ENCODE measurements at places on chromosomes 6 and 20.

- no peak for DNase-seq
Observed at GRCh38 chr20:51428401-51429143, 113.9 kb downstream of the NFATC2 start.

GRCh38 chr20:19851861-19852260 is 93.8 kb downstream of the RIN2 start:
- DNase-seq: no peak

- no peak for DNase-seq
Observed at GRCh38 chr6:21166754-21167153, 426.8 kb upstream of the SOX4 start.

GRCh38 chr20:5364136-5364821 is 47.5 kb upstream of the PROKR2 start:
- no peak for DNase-seq

- no peak for DNase-seq
Observed at GRCh38 chr20:23915844-23916243, 36.3 kb upstream of the CST5 start.

GRCh38 chr20:208942-209566 is 18.0 kb upstream of the DEFB129 start:
- peak; percentile 6 for DNase-seq

GRCh38 chr6:134589512-134589911 is 271.6 kb upstream of the SGK1 start:
- no peak for DNase-seq

- no peak for DNase-seq
Observed at GRCh38 chr6:148513145-148514071, 170.8 kb downstream of the SASH1 start.

DNA sequence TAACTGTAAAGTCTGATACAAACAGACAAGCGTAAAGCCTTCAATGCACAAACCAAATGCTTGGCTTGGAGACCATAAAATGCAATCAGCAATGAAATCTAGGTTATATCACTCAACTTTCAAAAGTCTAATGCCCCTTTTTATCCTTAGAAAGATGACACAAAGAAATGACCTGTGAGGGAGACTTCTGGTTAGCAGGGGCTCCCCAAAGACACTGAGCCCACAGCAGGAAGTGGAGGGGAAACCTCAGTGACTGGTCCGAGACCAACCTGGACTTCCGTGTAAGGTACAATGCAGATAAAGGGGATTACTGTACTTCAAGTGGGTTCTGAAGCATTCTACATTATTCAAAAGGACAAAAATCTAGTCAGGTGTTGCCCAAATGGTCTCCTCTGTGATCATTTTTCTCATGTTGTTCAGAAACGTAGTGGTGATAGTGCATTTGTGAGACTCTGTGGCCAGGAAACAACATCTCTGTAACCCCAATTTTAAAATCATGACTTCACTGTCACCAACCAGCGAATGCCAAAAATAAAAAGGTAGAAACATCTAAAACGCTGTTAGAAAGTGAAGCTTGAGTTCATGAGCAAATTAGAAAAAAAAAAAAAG is 88.2 kb downstream of the HIVEP2 start:
- DNase-seq: peak; percentile 60

- DNase-seq: no peak
Observed at GRCh38 chr20:3307078-3307477, 68.1 kb upstream of the SLC4A11 start.

DNA sequence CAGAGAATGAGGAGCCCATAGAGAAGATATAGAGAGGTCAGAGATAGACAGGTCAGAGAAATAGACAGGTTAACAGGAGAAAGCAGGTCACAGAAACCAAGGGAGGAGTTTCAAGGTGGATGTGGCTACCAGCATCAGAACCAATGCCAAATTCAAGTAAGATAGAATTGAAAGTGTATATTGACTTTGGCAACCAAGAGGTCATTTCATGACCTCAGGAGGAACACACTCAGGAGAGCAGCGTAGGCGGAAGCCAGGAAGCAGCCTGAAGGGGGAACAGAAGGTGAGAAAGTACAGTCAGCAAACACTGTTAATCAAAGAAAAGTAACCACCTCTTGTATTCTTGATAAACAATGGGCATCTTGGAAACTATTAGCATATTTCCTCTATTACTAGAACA is 33.9 kb upstream of the ALDH8A1 start:
- no peak for DNase-seq

DNA sequence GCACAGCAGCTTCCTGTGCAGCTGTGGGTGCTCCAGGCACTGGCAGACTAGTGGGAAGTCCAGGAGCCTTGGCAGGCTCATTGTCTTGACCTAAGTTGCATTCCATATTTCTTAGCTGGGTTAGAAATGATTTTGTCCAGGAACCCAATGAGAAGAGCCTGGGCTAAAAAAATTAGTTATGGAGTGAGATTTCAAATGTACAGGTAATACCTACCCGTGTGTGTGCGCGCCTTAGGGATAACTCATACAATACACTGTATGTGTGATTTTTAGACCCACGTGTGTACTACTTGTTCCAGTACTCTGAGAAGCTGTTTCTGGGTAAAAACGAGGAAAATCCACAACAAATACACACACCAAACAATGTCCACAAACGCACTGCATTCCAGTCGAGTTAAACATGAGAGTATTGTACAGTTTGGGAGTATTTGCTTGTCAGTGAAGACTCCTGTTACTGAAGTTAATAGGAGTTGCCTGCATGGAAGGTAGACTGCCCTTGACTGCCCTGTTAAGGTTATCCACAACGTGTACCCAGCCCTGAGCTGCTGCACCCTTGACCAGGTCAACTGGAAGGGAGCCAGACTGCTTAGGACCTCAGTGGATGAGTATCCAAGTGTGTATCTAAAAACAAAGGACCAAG is 1.4 kb downstream of the PAQR8 start:
- DNase-seq: no peak

DNA sequence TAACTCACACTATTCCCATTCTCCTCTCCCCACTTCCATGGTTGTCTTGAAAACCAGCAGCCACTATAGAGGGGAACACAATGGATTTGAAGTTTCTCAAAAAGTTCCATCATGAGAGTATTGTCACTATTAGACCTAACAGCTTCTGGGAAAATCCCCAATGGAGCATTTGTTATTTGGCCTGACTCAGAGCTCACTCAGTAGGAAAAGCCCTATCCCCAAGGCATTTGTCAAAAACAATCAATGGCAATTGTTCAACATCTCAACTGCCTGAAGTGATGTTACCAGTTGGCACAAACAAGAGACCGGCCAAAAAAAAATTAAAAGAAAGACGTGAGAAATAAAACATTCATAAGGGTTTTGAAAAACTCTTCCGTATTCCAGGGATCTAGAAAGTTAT is 98.8 kb downstream of the MYLK4 start:
- no peak for DNase-seq

GRCh38 chr6:159931112-159931511 is 37.8 kb upstream of the IGF2R start:
- DNase-seq: peak; percentile 40

- no peak for DNase-seq
Observed at GRCh38 chr6:132643547-132643946, 15.4 kb downstream of the TAAR1 start.

- DNase-seq: no peak
Observed at GRCh38 chr6:36054415-36054814, 26.8 kb downstream of the MAPK14 start.

- no peak for DNase-seq
Observed at GRCh38 chr6:151005164-151005563, 139.7 kb downstream of the MTHFD1L start.

GRCh38 chr6:92263864-92264263 is 1155.5 kb downstream of the EPHA7 start:
- no peak for DNase-seq

DNA sequence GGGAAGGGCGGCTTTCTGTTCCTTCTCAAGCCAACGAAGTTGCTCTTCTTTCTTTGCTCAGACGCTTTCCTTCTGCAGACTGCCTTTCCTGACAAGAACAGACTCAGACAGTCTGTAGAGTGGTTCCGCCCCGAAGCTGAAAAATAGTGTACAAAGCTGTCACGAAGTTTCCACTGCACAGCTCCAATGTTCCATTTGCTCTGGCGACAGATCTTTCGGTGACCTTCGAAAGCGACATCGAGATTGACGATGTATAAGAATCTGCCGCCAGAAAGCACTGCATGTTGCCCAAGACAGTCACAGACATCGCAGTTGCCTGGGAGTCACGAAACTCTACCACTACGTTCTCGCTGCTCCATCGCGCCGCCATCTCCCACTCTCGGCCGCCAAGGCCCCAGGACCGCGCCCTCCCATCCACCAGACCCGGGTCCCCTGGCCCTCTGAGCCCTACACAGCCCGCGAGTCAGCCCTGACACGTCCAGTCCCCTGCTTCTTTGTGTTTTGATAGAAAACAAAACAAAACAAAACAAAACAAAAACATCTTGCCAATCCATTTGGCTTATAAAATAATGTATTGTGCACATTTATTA is 42.1 kb upstream of the ZNF184 start:
- DNase-seq: no peak

DNA sequence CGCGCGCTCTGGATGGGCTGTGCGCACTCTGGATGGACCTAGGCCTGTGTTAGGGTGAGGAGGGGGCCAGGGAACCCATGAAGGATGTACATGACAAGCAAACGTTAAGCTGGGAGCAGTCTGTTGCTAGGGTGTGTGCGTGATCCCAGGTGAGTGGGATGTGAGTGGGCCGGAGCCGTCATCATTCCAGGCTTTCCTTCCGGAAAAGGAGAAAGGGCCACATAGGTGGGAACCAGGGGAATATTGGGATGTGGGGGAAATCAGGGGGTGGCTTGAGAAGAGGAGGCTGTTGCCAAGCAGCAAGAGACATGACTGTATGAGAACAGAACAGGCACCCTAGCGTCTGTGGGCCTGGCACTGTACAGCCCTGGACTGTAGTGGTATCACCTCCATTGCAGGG is 49.7 kb upstream of the EPB41L1 start:
- DNase-seq: no peak

GRCh38 chr6:53035549-53036213 is 29.5 kb upstream of the FBXO9 start:
- DNase-seq: no peak

- DNase-seq: no peak
Observed at GRCh38 chr20:38393259-38393658, 41.9 kb downstream of the SNHG17 start.

DNA sequence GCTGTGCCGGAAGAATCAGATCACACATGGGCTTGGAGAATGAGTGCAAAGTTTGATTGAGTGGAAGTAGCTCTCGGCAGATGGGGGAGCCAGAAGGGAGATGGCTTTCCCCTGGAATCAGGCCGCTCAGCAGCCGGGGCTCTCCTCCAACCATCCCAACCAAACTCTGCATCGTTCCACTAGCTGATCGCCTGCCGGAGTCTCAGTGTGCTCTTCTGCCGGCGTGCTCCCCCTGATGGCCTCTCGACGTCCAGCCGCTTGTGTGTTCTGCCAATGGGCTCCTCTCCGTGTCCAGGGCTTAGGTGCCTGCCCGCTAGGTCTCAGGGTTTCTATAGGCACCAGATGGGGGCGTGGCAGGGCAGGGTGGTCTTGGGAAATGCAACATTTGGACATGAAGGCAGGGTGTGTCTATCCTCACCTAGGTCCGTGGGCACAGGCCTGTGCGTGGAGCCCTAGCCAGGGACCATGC is 4.9 kb upstream of the BIRC7 start:
- DNase-seq: no peak

- no peak for DNase-seq
Observed at GRCh38 chr6:22145376-22145775, 151.5 kb downstream of the PRL start.

GRCh38 chr6:41377071-41377470 is 41.7 kb downstream of the NCR2 start:
- DNase-seq: no peak

GRCh38 chr6:71326611-71327010 is 38.0 kb downstream of the OGFRL1 start:
- no peak for DNase-seq

DNA sequence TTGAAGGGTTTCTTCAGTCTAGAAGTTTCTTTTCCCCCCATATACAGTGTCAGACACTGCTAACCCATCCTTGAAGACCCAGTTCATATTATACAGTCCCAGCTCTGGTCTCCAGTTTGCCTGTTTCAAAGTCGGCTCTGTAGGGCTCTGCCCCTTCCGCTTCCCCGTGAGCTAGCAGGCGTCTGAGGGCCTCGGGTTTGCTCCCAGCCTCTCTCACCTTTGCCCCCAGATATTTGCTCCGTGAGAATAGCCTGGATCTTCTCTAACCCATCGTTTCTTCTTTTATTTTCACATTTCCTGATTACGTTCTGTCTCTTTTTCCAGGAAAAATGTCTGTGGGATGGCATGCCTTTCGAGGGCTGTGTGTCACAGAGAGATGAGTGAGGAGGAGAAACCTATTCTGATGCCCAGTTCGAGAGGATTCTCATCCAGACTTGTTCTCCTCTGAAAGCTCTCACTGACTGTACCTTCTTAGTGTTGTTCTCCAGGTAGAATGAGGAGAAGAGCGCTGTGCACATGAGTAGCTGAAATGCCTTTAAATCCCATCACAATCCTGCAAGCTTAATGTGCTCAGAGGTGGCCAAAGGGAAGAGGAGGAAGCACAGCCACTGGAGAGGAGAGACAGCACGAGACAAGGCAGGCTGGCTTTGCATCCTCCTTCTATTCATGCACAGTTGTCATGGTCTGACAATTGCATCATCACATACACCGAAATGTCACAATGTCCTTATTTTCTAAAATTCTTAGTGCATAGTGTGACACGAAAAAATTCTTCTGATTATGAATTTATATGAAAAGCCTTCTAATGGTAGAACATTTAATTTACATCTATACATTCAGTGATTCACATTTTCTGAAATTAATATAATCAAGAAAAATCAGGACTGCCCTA is 171.1 kb downstream of the FOXA2 start:
- DNase-seq: no peak

- no peak for DNase-seq
Observed at GRCh38 chr6:16503241-16503775, 258.0 kb downstream of the ATXN1 start.

- DNase-seq: no peak
Observed at GRCh38 chr6:4280707-4281106, 145.3 kb upstream of the ECI2 start.

GRCh38 chr6:131003488-131004386 is 59.3 kb downstream of the EPB41L2 start:
- no peak for DNase-seq

DNA sequence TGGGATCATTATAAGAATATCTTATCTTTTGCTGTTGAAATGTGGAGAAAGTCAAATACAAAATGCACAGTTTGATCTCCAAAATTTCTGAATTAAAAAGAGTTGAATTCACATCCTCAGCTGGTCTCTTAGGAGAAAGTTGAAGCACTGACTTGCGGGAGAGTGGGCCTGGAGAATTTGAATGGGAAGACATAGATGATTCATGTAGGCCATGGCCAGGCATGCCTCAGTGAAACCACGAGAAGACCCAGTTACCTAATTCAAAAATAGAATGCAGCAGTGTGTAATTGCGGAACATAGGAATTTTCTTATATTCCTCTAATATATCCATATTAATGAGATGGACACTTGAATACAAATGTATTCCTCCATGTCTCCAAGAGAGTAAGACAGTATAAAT is 53.0 kb upstream of the DTNBP1 start:
- no peak for DNase-seq

DNA sequence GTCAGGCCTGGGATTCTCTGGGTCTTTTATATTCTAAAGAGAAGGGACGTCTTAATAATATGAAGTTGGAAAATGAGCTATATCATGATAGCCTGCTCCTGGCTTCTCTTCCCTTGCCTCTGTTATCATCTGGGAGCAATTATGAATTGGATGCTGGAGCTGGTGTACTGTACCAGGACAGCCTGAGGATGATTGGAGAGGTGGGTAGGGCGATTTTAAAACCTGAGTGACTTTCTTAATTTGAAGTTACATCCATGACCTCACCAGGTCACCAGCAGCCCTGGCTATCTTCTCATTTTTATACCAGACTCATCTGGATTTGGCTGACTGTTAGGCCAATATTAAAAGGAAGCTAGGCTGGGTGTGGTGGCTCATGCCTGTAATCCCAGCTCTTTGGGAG is 317.6 kb downstream of the CLIC5 start:
- DNase-seq: no peak

All from stimulated activated naive B cell treated with anti-CD40 and anti-IgM and Interleukin-4, amounts not matched to agents 10 μg/mL and 1 μg/mL and 100 μg/mL, for 72 hours (primary cell).